ENCODE measurements at places on chromosomes 1 and 21.

- no peak for DNase-seq
Measured at GRCh38 chr1:157315544-157315943, 177.3 kb upstream of the ETV3 start.

GRCh38 chr1:204385727-204386126, 25.9 kb downstream of the PPP1R15B start:
- no peak for DNase-seq

GRCh38 chr1:108598340-108598739, 38.4 kb downstream of the EEIG2 start:
- no peak for DNase-seq

- DNase-seq = no peak
Measured at GRCh38 chr21:37757606-37758376, 158.5 kb downstream of the KCNJ6 start.

DNA sequence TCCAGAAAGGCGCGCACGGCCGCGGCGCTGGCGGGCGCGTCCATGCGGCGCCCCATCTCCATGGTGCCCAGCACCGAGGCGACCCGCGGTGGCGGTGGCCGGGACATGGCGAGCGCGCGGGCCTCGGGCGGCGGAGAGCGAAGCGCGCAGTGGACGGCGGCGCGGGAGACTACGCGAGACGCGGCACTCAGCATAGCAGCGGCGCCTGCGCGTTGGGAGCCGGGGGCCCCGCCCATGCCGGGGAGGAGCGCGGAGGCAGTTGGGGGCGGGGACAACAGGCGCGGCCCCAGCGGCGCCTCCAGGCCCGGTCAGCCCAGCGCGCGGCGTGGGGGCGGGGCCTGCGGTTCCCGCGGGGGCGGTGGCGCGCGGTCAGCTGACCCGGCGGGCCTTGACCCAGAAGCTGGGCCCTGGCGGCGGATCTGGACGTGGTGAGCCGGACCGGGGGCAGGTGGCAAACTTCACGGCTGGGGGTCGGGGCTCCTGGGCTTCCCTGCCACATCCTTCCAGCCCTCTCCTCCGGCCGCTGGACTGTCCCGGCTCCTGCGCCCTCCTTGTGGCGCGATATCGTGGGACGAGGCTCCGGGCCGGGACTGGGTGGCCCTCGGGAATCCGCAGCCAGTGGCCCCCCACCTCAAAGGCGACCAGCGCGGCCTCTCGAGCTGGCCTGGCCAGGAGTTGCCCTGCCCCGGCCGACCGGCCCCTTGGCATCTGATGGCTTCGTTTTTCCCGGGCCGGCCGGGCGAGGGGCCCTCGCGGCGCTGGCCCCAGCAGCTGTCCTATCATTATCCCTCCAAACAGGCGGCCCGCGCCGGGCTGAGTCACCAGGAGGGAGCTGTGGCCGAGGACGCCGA, at the start of the genes AKR7A2 and SLC66A1:
TSS of gene AKR7A2 (minus strand) at position 214 of the 851 bp plus-strand sequence. CDS start at position 194, 20 bp downstream.
TSS of gene SLC66A1 (plus strand) at position 396 of the 851 bp plus-strand sequence. CDS start 5,352 bp downstream, outside the sequence.
- peak; percentile 53 for DNase-seq

DNA sequence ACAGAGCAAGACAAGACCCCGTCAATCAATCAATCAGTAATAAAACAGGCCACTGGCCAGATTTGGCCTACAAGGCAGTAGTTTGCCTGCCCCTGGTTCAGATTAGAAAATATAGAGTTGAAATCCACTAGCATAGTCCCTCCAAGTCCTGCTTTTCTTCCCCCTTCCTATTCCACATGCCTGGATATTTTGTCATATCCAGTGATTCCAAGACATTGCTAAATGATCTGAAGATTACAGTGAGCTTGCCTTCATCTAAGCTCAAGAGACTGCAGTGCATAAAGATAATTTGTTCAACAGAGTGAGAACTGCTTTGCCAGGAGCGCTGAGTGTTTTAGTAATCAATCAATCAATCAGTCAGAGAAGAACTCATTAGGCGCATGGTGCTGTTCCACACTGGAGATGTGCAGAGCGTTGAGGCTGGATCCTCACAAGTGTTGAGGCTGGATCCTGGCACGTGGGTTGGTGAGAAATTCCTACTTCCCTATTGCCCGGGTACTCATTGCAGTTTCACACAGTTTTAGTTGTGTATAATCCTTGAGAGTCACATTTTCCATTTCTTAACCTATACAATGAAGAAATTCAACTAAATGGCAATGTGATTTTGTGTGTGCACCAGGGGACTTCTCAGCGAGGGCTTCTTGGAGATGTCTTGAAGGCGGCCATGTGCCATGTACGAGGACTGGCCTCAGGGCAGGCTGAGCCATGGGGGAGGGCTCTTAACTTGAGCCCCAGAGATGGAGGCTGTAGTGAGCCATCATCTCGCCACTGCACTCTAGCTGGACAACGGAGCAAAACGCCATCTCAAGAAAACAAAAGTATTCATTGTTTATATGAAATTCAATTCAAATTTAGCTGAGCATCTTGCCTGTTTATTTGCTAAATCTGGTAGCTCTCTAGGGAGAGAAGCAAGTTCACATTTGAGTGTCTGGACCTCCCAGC, 76.3 kb downstream of the TOMM20 start:
- DNase-seq = no peak

Data from NCI-H1694 treated with DMSO at 0.1 percent for 48 hours (cell line).